ENCODE measurements at places on chromosomes 12 and 14. TPM values are rescaled to one million over a fixed set of nuclear protein-coding genes. Genes with fewer than 3 reads are reported as not detected.

- no peak overlapping the region for H3K4me3 ChIP-seq
- no peak for DNase-seq
- H3K27me3 ChIP-seq: no peaks in the 10 kb centered on the region
- H3K36me3 ChIP-seq: no peaks in the 10 kb centered on the region
These were observed 161.7 kb downstream of the SLC15A4 start for GRCh38 chr12:128662101-128662500.

- H3K36me3 ChIP-seq: peaks cover 87% of the 10 kb centered on the region
- H3K4me3 ChIP-seq: no peak overlapping the region
- H3K27me3 ChIP-seq: no peaks in the 10 kb centered on the region
- no peaks in the 10 kb centered on the region for H3K4me1 ChIP-seq
These were observed 32.6 kb downstream of the CPSF2 start for GRCh38 chr14:92154283-92154942.

DNA sequence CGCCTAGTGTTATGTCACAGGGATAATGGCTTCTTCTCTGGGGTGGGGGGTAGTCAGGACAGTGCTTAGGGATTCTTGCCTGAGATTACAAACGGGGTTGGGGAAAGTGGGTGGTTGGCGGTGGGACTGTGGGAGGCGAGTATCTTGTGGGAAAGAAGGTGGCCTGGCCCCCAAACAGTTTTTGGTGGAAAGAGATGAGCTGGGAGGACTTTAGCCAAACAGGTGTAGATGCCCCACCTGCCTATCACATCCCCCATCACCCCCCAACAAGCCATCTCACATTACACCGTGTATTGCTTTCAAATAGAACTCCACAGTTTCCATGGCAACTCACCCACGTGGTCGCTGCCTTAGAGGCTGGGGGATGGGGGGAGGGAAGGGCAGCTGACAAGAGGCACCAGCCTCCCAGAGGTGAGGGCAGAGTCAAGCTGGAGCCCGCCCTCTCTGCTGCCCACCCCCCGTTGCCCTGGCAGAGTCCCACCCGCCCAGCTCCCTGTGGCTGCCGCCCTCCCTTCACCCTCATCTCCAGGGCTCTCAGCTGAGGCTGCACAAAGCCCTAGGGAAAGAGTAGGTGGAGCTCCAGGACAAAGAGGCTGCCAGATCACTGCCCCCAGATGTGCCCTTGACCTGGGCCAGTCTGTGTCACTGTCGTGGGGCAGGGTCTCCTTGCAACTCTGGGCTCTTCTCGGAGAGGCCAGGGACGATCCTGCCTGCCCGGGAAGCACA is 98.3 kb downstream of the LRRC74A start:
- H3K4me1 ChIP-seq: peaks cover 21% of the 10 kb centered on the region
- no peaks in the 10 kb centered on the region for H3K27me3 ChIP-seq
- no peak overlapping the region for H3K4me3 ChIP-seq
- no peaks in the 10 kb centered on the region for H3K36me3 ChIP-seq
- H3K27ac ChIP-seq: no peak overlapping the region

TOMM20L gene
- total RNA-seq: not detected

DDX55 gene
- 6.0 TPM for total RNA-seq
